ENCODE measurements at places on chromosomes 1 and 21.

DNA sequence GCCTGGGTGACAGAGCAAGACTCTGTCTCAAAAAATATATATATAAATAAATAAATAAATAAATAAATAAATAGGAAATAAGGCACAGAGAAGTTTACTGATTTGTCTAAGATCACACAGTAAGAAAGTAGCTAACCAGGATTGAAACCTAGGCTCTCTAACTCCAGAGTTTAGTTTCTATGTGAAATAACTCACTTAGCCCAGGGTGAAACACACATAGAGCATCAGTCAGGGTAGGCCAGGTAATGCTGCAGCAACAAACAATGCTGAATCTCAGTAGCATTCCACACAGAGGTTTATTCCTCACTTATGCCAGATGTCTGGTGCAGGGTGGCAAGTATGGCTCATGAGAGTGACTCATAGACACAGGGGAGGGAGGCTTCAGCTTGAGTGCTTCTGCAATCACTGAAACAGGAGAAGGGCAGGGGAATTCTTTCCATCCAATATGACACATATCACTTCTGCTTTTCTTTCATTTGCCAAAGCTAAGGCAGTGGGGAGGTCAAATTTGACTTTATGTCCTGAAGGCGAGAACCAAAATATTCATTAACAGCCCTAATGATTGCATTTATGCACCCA is 37.1 kb upstream of the KANK4 start:
- DNase-seq = peak; percentile 39

GRCh38 chr1:178726545-178726944 is 1.5 kb downstream of the RALGPS2 start:
- DNase-seq = no peak

GRCh38 chr1:179340918-179341317 is 24.9 kb upstream of the AXDND1 start:
- no peak for DNase-seq

DNA sequence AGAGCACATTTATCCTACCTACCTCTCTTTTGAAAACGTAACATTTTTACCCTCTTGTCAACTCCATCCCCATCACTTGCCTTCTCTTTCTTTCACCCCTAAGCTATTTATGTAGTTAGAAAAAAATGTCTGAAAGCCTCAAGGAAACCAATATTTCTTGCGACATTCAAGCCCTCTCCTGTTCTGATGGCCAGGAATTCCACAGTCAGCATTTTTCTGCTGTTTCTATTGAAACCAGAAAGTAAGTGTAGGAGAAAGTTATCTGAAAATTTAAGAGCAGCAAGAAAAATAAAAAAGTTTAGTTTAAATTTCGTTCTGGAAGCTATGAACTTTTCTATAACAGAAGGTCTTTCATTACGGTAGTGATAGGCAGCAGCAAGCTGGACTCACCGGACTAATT is 247.6 kb upstream of the PBX1 start:
- no peak for DNase-seq

DNA sequence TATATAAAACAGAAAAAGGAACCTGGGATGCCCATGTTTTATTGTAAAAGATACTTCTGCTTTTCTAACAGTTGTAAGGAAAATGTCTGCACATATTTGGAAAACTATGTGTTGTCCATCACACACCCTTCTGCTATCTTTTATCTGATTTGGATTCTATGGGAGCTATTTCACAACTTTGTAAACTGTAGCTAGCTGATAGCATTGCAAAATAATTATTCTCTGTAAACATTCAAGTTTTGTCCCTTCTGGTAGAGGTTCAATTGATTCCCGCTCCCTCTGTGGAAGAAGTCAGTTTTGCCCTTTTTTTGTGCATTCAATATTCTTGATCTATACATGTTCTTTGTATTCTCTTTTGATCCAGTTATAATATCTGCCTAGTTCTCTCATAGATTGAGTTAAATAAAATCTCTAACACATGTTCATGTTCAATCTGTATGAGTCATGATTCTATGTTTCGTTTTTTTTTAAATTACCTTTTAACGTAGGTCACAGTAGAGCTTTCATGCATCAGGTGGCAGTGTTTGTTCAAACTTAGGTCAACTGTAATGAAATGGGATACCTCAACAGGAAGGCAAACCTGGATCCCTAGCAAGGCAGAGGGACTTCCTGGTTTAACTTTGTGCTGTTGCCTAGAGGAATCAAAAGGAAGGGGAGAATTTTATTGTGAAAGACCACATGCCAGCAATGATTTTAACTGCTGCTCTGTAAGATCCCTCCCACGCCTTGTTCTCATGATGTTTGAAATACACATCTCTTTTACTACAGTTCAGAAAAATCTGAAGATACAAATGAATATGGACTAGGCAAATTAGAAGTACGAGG is 26.0 kb upstream of the BCL9 start:
- DNase-seq = no peak

DNA sequence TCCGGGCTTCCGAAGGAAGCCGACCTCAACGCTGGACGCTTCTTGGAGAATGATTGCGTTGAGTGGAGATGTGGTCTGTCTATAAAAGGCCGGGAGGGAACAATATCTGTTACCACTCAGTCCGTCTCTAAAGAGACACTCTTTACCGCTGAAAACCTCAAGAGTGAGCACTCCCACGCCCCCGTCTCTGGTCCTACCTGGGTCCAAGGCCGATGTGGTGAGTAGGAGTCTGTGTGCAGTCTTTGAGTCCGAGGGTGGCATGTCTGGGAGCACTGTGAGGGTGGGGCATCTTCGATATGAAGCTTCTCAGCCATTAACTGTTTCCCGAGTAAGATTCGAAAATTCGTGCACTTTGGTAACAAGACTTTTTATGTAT is 576 bp downstream of the ZFP69 start:
- DNase-seq = no peak

DNA sequence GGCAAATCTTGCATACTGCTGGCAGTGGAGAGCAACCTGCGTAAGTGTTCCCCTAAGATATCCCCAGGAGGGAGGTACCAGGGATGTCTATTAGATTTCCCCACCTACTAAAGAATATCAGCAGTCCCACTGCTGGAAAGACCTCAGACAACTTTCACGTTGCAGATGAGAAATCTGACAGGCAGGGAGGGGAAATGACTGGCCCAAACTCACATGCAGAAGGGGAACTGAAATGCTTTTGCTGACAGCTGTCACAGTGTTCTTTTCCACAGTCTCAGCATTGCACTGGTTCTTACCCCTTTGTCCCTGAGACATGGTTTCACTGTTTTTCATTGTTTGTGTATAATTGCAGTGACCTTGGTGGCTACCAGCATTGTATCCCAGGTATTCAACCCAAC is 84.8 kb upstream of the ATP1A1 start:
- DNase-seq = no peak

- DNase-seq = no peak
These were observed 4.9 kb downstream of the ARHGEF19 start for GRCh38 chr1:16207318-16208269.

GRCh38 chr21:41701749-41702148 is 65.1 kb downstream of the RIPK4 start:
- DNase-seq = no peak

DNA sequence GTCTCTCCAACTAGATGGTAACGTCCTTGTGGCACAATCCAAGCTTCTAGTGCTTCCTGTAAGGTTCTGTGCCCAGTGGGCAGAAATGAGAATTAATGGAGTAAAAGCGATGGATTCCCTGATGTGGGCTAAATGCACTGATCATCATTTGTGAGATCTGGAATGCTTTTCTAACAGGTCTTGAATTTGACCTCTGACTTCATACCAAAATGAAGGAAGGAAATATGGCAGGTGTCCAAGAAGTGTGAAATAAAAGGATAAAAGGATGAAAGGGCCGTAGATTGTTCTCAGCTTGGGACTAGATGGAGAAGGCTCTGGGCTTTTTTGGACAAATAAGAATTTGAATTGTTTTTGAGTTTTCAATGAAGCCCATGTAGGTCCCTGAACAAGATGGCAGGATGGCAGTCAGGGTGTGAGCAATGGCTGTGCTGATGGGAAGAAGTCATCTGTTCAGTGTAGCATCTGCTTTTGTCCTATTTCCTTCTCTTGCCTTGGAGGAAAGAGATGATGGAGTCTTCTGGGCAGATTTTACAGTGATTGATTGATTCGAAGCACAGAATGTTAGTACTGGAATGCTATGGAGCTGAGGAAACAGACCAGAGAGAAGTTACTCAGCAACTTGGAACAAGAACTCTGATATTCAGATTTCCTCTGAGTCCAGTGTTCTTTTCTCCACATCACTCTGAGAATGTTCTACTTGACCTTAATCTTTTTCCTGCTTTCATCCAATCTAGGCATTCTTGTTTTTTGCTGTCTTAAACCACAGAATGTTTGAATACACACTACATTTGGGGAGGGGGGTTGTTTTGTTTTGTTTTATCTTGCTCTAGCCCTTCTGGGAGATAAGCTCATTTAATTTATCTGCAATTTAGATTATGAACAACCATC is 286.0 kb downstream of the HLX start:
- DNase-seq = no peak

DNA sequence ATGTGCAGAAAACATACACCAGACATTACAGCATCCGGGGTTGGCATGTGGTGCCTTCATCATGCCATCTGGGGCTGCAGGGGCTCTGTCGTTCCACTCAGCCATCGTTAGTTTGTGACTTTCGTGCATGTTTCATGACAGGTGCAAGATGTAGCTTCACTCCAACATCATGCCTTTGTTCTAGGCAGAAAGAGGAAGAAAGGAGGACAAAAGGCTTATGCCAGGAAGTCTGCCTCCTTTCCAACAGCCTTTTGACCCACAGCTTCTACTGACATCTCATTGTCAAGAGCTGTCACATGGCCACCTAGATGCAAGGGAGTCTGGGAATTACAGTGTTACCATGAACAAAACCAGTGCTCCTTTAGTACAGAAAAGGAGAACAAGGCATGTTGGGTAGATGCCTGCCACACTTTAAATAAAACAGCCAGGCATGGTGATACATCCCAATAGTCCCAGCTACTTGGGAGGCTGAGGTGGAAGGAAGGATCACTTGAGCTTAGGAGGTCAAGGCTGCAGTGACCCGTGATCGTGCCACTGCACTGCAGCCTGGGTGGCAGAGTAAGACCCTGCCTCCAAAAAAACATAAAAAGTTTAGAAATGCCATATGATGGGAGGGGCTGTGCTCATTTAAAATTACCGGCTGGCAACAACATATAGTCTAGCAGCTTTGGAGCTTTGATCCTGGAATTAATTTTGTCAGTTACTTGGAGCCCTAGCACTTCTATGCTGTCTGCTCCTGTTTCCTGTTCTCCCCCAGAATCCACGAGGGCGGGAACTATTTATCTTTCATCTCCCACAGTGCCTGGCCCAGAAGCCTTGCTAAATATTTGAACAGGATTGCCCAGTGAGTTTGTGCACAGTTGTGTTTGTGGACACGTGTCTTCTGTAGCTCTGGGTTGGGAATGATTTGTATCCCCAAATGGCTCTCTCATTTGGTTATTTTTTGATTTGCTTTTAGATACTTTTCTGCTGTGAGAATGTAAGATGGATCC is 7.4 kb downstream of the DOP1B start:
- peak; percentile 39 for DNase-seq

GRCh38 chr1:246364415-246364941 is 142.6 kb downstream of the SMYD3 start:
- DNase-seq = no peak

DNA sequence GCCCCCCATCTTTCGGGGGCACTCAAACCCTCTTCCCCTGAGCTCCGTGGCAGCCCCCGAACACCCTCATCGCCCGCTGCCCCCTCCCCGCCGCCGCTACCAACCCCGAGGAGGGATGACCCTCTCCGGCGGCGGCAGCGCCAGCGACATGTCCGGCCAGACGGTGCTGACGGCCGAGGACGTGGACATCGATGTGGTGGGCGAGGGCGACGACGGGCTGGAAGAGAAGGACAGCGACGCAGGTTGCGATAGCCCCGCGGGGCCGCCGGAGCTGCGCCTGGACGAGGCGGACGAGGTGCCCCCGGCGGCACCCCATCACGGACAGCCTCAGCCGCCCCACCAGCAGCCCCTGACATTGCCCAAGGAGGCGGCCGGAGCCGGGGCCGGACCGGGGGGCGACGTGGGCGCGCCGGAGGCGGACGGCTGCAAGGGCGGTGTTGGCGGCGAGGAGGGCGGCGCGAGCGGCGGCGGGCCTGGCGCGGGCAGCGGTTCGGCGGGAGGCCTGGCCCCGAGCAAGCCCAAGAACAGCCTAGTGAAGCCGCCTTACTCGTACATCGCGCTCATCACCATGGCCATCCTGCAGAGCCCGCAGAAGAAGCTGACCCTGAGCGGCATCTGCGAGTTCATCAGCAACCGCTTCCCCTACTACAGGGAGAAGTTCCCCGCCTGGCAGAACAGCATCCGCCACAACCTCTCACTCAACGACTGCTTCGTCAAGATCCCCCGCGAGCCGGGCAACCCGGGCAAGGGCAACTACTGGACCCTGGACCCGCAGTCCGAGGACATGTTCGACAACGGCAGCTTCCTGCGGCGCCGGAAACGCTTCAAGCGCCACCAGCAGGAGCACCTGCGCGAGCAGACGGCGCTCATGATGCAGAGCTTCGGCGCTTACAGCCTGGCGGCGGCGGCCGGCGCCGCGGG is 837 bp downstream of the FOXD3 start:
- no peak for DNase-seq

DNA sequence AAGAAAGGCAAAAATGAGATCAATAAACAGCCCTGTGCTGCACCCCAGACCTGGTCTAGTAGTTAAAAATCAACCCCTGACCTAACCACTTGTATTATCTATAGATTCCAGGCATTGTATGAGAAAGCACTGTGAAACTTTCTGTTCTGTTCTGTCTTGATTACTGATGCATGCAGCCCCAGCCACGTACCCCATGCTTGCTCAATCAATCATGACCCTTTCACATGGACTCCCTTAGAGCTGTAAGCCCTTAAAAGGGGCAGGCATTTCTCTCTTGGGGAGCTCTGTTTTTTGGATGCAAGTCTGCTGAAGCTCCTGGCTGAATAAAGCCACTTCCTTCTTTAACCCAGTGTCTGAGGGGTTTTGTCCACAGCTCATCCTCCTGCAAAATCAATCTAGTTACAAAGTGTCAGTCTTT is 24.2 kb upstream of the CD34 start:
- DNase-seq = no peak

DNA sequence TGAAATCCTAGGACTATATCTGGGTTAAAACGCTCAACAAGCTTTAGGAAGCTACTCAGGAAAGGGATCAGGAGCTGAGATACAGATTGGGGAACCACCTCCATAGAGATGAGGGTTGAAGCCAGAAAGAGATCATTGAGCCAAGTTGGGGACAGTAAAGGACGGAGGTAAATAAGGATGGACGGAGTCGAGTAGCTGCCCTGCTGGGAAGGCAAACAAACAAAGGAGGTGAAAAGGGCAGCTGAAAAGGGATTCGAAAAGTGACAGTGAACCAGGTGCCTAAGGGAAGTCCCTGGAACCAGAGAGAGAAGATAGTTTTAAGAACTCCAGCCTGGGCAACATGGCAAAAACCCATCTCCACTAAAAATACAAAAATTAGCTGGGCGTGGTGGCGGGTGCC is 6.3 kb upstream of the CAMSAP2 start:
- no peak for DNase-seq

DNA sequence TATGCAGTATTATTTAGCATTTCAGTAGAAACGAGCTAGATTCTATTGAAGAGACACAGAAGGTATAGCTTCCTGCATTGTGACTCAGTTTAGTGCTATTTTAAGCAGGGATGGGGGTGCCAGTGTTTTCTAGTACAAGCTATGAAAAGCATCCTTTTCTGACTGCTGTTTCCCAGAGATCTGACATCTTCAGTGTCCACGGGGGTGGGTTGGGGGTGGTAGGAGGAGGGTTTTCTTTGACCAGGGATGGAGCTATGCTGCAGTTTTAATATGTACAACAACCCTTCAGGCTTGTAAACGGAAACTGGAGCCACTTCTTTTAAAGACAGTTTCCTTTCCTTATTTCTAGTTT is 2.7 kb upstream of the NEGR1 start:
- no peak for DNase-seq
